Stimulated activated CD8-positive, alpha-beta memory T cell treated with anti-CD3 and anti-CD28 coated beads, Interleukin-4, amount 100 ng/mL, for 24 hours (primary cell): ENCODE measurements at places on chromosomes 5 and 9.

- DNase-seq, result no peak
These were observed 17.3 kb downstream of the FGD3 start for GRCh38 chr9:92964607-92965060.

GRCh38 chr5:168136340-168136739 lies 155.1 kb upstream of the WWC1 start:
- DNase-seq, result no peak

GRCh38 chr9:119213471-119213870 lies 155.8 kb downstream of the BRINP1 start:
- DNase-seq, result no peak

GRCh38 chr9:138006576-138007233 lies 129.1 kb downstream of the CACNA1B start:
- no peak for DNase-seq

DNA sequence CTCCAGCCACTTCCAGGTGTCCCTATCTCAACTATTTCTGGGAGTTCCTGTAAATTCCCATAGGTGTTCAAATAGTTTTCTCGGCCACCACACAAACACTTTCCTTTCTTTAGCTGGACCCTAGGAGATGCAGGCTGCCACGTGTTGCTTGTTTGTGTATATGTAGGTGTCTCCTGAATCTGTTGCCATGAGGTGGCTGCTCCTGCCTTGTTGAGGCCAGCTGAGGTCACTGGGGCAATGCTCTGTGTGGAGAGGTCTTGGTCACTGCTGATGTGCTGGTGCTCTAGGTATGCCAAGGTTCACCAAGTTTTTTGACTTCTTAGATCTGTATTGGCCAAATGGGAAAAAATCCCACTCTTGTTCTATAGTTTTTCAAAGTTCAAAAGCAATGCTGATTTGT lies 132.5 kb upstream of the CHD1 start:
- DNase-seq, result no peak

DNA sequence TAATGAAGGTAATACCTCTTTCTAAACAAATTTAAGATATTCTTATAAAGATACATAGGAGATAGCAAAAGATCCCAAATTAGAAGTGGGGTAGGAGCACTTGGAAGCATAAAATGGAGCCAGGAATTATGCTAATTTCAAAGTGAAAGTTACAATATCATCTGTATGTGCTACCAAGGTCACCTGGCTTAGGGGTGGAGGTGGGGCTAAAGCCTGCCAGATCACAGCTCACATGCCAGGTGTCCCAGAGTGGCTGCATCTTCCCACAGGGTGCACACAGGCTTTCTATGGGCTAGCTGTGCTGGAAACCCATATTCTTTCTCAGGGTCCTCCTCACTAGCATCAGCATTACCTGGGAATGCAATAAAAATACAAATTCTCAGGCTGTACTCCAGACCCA lies 118.2 kb upstream of the TXNDC8 start:
- DNase-seq, result no peak

DNA sequence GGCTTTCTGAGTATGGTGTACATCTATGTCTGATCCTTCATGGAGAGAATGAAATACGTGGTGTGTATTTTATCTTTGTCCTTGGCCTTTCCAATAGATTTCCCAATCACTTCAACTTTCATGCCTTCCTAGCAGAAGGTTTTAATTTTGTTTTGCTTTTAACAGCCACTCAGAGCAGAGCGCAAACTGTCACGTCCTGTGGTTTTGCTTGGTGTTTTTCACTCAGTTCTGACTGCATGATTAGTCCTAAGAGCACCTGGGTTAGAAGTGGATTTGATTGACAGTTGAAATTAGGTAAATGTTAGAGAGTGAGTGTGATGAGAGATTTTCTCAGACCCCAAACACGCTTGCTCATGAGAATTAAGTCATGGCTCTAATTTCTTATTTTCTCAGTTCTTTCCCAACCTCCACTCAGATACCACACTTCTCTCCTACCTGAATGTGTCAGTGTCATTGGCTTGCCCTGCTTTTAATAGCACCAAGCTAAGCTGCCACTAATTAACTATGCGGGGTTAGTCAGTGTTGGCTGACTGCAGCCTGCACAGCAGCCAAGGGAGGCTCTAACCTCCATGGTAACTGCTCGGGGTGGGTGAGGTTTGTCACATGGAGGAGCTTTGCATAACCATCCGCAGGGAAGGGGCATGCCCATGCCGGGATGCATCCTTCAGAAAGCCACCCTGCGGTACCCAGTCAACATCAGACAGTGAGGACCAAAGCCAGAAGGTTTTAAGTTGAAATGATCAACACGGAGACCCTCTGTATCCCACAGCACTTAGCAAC lies 173.4 kb downstream of the NR3C1 start:
- no peak for DNase-seq

DNA sequence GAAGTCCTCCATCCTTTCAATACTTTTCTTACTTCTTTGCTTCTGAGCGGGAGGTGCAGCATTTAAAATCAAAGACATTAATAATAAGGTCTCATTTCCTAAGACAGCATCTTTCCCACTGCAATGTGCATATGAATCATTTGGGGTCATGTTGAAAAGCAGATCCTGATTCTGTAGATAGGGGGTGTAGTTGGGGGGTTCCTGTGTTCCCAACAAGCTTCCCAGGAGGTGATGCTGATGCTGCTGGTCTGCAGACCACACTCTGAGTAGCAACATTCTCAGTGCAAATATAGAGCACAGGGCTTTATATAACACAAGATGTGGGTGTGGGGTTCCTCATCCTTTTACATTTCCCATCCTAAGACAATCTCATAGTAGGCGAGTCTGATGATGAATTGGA lies 126.5 kb upstream of the PALM2AKAP2 start:
- DNase-seq, result no peak
